ENCODE measurements at places on chromosomes 4 and X.

GRCh38 chr4:71009086-71009485 is 15.6 kb downstream of the DCK start:
- no peak for DNase-seq

DNA sequence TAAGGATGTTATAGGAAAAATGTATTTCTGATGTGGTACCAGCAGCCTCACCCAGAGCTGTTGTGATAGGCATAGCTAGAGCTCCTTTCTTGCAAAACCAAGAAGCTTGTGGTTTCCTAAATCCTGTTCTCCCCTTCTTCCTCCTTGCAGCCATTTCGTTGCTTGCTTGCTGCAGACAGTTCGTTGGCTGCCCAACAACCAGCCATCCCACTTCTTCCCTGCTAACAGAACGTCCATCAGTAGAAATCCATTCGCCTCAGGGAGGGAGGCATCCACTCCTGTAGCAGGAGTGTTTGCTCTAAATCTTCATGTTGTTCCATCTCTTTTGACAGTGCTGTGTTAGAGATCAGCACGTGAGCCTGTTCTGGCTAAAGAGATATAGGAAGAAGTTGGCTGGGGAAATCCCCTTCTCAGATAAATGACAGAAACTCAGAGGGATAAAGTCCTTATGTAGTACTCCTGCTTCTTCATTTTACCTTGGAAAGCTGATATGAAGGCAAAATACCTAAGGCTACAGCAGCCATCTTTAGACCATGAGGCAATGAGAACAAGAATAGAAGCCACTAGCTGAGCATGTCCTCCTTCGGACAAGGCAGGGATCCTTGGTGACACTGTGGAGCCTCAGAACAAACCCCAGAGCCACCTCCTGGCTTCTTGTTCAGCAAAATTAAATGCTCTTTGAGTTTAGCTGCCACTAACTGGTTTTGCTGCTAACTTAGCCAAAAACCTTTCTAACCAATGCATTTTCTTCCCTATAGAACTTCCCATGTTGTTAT is 68.4 kb upstream of the RELL1 start:
- no peak for DNase-seq

- no peak for DNase-seq
Observed at GRCh38 chr4:145843639-145844038, 95.0 kb downstream of the ZNF827 start.

- DNase-seq = no peak
Observed at GRCh38 chr4:21656832-21657231, 291.7 kb downstream of the KCNIP4 start.

DNA sequence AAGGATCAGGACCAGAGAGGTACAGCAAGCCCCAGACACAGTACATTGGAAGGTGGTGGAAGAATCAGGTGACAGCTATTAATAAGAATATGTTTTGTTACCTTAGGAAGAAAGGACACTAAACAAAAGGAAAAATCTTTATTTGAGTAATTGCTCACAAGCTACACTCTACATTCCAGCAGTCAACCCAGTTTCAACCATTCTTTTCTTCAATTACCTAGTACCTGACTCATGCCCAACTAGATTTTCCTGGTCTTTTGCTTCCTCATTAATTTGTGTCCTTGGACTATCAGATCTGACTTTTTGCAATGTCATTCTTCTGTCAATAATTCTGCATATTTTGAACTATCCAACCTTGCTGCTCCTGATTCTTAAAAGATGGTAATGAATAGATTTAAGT is 22.5 kb upstream of the GLRA2 start:
- no peak for DNase-seq

DNA sequence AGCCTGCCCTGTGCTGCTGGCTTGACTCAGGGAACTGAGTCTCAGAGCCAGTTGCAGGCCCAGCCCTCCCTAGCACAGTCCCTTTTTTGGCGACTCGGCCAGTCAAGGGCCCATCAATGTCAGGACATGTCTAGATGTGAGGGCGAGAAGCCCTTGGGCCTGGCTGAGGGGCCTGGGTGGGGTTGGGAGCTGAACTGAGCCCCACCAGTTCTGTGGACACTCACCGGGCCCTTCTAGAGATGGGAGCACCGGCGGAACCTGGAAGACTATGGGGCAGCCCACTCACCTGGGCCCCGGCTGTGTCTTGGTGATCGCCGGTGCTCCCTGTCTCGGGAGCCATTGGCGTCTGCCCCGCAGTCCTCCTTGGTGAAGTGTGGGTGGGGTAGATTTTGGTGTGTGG is 245.9 kb downstream of the AFAP1 start:
- no peak for DNase-seq

DNA sequence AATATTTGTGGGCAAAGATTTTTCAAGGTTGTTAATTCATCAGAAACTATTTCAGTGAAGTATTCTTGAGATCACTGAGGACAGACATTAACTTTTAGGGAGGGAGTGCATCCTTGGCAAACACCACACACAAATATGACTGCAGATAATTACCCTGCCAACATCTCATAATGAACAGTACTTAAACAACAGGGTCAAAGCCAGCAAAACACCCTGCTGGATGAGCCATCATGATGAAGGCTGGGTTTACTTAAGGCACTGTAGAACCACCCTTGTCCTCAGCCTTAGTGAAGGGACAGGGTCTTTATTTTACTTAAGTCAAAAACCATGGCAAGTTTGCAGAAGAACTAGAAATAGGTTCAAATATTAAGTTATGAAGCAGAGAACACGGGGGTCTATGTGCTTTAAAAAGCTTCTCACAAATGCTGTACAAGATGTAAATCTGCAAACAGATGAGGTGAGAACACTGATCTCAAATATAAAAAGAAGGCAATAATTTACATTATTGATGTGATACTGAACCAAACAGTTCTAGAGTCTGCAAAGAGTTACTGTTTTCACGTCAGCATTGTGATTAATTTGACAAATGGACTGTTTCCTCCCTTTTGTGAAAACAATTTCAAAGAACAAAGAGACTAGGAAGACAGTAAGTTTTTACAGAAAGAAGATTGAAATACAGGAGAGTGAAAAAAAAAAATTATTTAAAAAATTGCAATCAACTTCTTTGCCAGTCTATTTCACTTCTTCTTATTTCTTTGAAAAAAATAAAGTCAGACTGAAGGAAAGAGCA is 28.2 kb downstream of the TAPT1 start:
- no peak for DNase-seq
